Fibroblast of upper back skin (primary cell): ENCODE measurements at places on chromosomes 11 and 22.
A peak's percentile ranks its signal among the peaks of the same experiment; 100 is the strongest.

- no peak for DNase-seq
Measured at GRCh38 chr22:42544686-42545085, 9.1 kb upstream of the SERHL2 start.

DNA sequence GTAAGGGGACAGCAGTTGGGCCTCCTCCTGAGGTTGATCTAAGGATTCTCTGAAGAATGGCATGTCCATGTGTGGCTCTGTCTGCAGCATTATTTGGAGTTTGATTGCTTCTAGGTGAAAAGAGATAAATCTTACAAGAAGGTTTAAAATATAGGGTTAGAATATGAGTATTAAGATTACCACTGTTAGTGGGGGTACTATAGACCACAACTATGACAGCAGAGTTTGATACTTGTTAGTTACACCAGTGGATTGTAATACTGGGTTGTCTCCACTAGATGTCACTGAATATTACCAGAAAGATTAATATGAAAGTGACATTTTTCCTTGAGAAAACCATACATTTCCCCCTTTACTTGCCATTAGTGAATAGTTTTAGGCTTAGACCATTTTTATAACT lies 47.9 kb downstream of the ZNF280B start:
- DNase-seq: no peak

DNA sequence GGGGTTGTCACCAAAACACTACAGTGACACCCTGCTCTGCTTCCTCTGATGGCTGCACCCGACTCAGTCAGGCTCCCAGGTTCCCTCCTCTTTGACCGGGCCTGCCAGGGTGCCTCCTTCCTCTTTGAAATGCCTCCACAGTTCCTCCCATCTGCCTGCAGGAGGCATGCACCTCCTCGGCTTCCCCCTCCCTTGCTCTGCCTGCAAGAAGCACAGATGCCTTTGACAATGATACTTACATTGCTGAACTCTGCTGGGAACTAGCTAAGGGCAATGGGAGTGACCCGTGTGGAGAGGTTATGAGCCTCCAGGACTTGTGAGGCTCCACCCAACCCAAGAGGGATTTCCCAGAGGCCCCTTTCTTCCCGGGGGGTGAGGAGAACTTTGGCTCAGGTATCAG lies 674.1 kb downstream of the OPCML start:
- peak; percentile 68 for DNase-seq

DNA sequence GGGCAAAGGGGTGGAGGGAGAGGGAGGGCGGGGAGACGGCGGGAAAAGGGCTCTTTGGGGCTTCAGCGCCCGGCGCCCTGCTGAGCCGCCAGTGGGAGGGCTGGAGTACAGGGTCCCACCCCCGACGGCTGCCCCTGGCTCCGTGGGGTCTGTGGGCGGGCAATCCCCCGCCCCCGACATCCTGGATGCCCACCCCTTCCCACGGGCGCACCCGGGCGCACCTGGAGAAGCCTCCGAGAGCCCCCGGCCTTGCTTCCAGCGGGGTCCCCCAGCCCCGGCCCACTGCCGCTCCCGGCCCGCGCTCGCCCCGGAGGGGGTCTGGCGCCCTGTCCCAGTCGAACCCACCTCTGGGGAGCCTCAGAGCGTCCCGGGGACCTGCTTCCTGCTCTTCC lies 394 bp downstream of the CHRM4 start:
- no peak for DNase-seq

- DNase-seq: peak; percentile 59
Measured at GRCh38 chr11:131109257-131109656, 193.0 kb upstream of the SNX19 start.

DNA sequence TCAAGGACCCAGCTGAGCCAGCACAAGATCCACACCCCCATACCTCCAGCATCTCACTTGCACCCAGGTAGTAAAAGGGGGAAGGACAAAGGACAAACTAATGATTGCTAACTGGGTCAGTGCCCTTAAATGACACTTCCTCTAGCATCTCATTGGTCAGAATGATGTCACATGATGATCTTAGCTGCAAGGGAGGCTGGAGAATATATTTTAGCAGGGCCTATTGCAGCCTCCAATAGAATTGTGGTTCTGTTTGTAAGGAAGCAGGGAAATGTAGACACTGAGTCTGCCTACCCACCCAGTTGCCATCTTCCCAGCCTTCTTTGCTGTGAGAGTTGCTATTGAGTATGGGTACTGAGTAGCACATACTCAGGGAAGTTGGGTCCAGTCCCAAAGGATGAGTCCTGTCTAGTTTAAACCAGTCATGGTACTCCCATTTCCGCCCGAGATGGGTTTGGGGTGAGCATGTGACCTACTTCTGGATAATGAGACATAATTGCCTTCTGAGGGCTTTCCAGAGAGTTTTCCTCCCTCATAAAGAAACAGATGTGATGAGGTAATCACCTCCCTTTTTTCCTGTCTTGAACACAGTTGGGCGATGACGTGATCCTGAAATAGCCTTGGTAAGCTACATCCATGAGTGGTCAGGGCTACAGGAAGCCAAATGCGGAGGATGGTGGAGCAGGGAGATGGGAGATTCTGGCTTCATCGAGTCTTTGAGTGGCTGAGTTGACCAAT lies 5.5 kb upstream of the DNAL4 start:
- DNase-seq: peak; percentile 38

GRCh38 chr11:66727282-66728037 lies 1.6 kb downstream of the SPTBN2 start:
- DNase-seq: no peak

DNA sequence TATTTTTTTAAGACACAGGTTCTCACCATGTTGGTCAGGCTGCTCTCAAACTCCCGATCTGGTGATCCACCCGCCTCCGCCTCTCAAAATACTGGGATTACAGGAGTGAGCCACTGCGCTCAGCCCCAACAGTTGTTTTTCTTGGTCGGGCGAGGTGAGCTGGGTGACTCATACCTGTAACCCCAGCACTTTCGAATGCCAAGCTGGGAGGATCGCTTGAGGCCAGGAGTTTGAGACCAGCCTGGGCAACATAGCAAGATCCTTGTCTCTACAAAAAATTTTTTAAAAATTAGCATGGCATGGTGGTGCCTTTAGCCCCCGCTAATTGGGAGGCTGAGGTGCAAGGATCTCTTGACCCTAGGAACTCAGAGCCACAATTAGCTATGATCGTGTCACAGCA lies 7.0 kb upstream of the NF2 start:
- no peak for DNase-seq

GRCh38 chr22:25346859-25347751 lies 127.7 kb downstream of the CRYBB2 start:
- no peak for DNase-seq

- DNase-seq: no peak
Measured at GRCh38 chr11:33479231-33479630, 221.4 kb downstream of the C11orf91 start.
